ENCODE measurements at places on chromosomes 11 and 22.

DNA sequence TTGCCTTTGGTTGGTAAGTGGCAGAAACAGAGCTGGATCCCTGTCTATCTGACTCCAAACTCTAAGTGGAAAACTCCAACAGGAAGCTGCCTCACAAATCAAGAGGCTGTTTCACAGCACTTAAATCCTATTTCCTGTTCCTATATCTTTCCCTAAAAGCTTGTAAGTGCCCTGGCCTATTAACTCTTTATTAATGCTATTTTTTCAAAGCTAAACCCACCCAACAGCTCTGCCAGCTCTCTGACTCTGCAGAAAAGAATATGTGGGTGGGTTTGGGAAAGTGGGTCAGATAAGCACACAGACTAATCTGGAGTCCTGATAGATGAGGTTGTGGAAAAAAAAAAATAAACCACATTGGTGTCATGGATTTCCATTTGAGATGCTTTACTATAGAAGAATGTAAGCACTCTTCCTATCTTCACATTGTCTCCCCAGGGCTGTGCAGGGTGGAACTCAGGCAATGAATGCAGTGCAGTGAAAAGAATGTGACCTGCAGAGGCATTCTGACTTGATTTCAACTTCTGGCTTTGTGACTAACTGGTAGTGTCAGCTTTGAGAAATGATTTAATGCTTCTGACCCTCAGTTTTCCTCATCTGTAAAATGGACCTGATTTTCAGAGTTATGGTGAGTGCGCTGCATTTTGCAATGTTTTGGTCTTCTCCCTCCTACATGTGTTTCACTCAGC lies 125.6 kb downstream of the AASDHPPT start:
- DNase-seq, result no peak

DNA sequence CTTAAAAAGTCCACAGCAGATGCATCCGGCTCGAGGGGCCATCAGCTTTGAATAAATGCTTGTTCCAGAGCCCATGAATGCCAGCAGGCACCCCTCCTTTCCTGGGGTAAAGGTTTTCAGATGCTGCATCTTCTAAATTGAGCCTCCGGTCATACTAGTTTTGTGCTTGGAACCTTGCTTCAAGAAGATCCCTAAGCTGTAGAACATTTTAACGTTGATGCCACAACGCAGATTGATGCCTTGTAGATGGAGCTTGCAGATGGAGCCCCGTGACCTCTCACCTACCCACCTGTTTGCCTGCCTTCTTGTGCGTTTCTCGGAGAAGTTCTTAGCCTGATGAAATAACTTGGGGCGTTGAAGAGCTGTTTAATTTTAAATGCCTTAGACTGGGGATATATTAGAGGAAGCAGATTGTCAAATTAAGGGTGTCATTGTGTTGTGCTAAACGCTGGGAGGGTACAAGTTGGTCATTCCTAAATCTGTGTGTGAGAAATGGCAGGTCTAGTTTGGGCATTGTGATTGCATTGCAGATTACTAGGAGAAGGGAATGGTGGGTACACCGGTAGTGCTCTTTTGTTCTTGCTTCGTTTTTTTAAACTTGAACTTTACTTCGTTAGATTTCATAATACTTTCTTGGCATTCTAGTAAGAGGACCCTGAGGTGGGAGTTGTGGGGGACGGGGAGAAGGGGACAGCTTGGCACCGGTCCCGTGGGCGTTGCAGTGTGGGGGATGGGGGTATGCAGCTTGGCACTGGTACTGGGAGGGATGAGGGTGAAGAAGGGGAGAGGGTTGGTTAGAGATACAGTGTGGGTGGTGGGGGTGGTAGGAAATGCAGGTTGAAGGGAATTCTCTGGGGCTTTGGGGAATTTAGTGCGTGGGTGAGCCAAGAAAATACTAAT lies 1.9 kb downstream of the NEAT1 start:
- DNase-seq, result peak; percentile 46

- no peak for DNase-seq
Measured at GRCh38 chr22:40345815-40346184, 500 bp upstream of the ADSL start.

- no peak for DNase-seq
Measured at GRCh38 chr11:7889985-7890384, 41.1 kb downstream of the OR10A6 start.

DNA sequence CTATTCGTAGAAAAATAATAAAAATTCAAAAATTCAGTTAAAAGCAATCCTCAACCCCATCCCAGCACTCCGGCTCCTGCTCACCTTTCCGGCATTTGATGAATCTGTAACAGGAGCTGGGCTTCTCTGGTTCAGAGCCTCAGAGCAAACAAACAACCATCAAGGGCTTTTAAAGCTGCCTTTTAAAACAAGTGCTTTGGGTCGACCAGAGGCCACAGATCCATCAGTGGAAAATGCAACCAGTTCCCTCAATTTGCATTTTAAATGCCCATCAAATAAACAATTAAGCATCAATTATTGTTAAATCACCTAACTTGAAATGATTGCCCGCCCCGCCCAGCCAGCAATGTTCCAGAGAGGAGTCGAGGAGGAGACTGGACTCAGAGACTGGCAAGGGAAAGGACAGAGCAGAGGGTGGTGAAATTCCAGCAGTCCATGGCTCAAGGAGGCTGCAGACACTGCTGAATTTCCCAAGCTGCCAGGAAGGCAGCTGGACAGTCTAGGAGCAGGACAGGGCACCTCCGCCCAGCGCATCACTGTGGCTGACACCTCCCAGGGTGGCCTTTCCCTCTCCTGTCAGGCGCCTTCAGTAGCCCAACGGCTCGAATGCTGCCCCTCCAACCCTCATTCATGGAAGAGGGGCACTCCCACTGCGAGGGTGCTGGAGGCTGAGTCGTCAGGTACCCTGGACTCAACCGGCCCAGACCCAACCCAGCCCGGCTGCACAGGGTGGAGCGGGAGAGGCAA lies 7.5 kb downstream of the FXYD6 start:
- DNase-seq, result no peak

- DNase-seq, result no peak
Measured at GRCh38 chr11:118503216-118503615, 24.1 kb upstream of the TTC36 start.

DNA sequence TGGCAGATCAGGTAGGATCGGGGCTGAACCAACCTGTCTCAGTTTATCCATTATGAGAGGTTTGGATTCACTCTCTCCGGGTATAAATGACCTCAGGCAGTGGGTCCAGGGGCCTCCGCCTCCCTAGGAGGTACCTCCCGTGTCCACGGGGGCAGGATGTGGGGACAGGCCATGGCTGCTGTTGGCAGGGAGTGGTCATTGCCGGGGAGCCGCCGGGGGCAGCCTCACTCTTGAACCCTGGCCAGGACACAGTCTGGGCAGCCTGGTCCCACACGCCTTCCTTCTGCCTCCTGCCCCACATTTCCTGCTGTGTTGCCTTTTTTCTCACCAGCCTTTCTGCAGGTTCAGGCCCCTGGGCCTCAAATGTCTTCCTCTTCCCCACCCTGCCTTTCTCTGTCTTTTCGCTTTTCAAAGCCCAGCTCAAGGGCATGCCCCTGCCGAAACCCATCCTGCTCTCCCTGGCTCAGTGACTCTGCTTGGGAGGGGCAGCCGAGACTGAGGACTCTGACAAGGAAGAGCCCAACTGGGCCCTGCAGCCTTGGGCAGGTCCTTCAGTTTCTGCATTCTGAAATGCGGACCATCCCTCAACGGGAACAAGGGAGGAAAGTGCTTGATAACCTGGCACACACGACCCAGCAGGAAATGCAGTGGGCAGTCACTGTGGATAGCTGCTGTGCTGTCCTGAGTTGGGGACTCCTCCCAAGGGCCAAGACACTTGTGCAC lies 31.1 kb downstream of the ZC3H7B start:
- DNase-seq, result no peak

GRCh38 chr22:36163497-36163896 lies 2.9 kb upstream of the APOL3 start:
- no peak for DNase-seq

- no peak for DNase-seq
Measured at GRCh38 chr11:10641177-10641911, 52.2 kb downstream of the IRAG1 start.

GRCh38 chr11:44029977-44030911 lies 17.5 kb upstream of the ACCSL start:
- no peak for DNase-seq

DNA sequence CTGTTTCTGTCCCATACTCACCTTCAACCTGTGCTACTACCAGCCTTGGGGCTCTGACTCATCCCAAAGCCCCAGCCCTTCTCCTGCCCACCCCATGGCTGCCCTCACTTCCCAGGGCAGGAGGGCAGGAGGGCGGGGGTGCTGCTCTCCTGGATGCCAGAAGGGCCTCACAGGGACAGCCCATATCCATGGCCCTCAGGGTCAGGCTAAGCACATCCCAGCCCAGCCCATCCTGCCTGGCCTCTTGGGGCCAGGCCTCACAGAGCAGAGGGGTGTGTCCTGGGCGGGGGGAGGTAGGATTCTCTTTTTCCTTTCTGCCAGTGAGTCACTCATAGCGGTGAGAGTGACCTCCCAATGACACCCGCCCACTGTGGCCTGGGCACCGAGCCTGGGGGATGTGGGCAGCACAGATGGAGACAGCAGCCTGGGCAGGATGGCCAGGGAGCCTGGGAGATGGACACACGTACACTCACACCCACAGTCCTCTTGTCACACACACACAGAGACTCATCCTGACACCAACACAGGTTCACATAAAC lies 2.4 kb downstream of the LTBP3 start:
- DNase-seq, result no peak

- DNase-seq, result no peak
Measured at GRCh38 chr22:31841078-31841827, 87.4 kb downstream of the DEPDC5 start.

GRCh38 chr11:44968510-44968909 lies 17.8 kb upstream of the TP53I11 start:
- DNase-seq, result no peak

DNA sequence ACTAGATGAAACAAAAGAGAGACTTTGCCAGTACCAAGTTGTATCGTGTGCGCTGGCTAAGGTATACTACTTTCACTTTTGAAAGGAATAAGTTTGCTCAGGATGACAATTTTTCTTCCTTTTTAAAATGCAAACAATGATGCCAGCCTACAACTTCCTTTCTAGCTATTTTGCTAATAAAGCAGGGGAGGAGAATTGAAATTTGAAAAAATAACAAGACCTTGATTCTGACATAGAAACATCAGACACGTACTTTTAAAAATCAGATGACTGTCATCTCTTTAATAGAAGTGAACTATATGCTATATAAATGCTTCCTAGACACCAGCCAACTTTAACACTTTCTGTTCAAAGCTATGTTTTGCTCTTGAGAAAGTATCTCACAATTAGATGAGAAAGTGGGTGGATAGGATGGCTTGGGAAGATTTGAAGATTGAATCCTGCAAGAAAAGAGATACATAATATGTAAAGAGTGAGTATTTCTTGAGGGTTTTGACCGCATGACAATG lies 41.7 kb upstream of the BLID start:
- no peak for DNase-seq

DNA sequence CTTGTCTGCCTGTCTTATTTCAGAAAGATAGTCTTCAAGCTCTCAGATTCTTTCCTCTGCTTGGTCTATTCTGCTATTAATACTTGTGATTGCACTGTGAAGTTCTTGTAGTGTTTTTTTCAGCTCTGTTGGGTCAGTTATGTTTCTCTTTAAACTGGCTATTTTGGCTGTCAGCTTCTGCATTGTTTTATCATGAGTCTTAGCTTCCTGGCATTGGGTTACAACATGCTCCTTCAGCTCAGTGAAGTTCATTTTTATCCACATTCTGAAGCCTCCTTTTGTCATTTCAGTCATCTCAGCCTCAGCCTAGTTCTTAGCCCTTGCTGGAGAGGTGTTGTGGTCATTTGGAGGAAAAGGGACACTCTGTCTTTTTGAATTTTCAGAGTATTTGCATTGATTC lies 15.5 kb upstream of the DEPDC7 start:
- no peak for DNase-seq

DNA sequence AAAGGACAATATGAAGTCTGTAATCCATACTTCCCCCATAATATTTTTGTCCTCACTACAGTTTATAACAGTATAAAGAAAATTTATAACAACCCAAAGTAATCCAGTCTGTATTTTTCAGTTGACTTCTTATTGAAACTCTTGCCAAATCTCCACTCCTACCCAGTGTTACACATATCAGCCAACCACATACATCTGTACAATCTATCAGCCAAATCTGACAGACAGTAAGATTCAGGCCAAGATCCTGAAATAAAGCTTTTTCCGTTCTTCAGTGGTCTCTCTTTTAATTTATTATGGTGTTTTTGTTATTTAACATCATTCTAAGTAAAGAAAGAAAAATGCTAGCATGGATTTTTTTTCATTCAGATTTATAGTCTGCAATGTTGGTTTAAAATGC lies 2370.9 kb upstream of the RAG2 start:
- no peak for DNase-seq

DNA sequence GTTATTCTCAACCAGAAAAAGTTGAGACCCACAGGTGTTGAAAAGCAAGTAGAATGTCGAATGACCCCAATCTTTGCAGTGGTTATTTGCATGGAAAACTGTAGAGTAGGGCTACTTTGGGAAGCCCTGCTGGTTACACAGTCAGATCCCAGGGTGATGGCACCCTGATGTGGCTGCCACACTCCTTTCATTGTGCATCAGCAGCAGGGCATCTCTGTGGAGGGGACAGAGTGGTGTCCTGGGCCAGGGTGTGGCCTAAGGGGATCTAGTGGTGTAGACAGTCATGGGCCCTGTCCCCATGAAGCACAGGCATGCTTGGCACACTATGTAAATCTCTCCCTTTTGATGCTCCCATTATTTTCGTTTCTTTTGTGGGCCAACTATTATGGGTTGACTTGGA lies 199.4 kb upstream of the NAV2 start:
- DNase-seq, result no peak

DNA sequence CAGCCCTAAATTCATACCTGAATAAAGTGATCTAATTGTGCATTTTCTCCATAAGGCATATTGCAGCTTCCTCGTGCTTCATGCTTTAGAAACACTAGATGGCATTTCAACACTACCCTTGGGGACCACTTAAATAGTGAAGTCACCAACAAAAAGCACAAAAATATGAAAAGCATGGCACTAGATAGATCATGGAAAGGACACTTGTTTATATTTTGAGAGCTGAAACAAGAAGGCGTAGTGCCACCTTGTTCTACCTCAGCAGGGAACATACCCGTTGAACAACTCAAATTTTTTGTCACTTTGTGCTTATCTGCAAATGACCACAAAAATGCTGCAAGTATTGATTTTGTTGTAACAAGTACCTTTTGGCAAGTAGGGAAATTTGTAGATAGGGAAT lies 8.6 kb downstream of the TBCEL start:
- DNase-seq, result no peak

GRCh38 chr22:46726986-46727317 lies 11.1 kb downstream of the CERK start:
- no peak for DNase-seq

DNA sequence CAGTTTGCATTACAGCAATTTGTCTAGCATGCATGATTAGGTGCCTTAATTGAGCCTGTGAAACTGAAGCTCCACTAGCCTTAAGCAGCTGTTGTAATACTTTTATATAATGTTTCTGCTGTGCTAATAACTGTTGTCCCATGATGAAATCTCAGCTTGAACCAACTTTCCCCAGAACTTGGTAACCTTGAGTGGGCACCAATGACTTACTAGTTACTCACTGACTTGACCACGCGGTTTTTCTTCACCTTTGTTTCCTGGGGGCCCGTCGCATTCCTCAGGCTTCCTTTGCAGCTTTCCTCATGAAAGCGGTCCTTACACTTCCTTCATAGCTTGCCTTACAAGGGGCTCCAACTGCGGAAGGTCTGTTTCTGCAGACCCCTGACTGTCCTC lies 11.2 kb upstream of the GLYATL1 start:
- DNase-seq, result no peak

Data from stimulated activated CD8-positive, alpha-beta memory T cell treated with anti-CD3 and anti-CD28 coated beads, Interleukin-15, amount 100 ng/mL, for 48 hours (primary cell).